ENCODE measurements at places on chromosomes 12 and 14.

GRCh38 chr12:79187032-79187431, 322.5 kb downstream of the SYT1 start:
- DNase-seq: no peak

DNA sequence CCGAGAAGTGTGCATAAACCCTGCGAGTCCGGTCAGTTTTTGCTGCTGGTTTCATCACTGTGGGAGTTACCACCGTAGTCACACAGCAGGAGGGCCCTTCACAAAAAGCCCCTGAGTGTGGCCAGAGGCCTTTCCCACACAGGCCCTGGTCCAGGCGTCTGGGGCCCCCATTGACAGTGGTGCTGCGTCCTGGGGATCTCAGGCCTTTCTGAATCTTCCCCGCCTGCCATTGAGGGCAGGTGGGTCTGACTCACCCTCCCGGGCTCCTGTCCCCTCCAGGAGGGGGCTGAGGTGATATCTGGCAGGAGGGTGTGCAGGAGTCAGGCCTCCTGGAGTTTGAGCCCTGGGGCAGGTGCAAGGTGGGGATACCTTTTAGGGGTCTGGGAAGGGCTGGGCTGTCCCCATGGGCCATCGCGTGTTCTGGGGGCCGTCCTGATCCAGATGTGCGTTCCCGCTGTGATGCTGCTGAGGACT, 358.5 kb downstream of the TMEM121 start:
- DNase-seq: no peak

GRCh38 chr12:98401427-98401826, 114.0 kb upstream of the TMPO start:
- DNase-seq: peak; percentile 46

- DNase-seq: no peak
Measured at GRCh38 chr12:124666722-124667259, 99.4 kb upstream of the NCOR2 start.

DNA sequence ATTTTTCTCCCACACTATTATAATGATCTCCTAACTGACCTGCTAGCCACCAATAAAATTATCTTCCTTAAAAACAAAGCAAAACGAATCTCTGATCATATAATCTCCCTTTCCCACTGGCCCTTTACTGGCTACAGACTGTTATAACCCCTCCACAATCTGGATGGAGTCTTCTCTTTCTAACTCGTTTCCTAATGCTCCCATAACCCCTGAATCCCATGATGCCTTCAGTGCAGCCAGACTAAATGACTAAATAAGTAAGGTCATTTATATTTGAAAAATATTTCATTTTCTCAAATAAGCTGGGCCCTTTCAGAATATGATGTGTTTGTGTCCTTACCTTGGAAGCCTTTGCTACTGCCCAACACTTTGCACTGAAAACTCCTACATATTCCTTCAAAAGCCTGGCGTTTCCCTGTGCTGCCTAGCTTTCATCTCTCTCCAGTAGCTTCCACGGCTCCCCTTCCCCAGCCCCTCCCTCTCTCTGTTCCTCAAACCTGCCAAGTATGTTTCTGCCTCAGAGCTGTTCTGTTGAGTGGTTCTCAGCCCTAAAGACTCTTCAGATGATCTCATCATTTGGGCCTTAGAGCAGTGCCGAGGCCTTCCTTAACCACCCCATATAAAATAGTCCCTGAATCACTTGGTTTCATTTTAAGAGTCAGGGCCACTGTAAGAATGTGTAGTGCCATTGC, 91.7 kb downstream of the MYRFL start:
- DNase-seq: no peak

- peak; percentile 57 for DNase-seq
Measured at GRCh38 chr12:116916714-116917114, 6.0 kb downstream of the FBXW8 start.

GRCh38 chr12:30847259-30847658, 79.3 kb upstream of the TSPAN11 start:
- DNase-seq: peak; percentile 49

DNA sequence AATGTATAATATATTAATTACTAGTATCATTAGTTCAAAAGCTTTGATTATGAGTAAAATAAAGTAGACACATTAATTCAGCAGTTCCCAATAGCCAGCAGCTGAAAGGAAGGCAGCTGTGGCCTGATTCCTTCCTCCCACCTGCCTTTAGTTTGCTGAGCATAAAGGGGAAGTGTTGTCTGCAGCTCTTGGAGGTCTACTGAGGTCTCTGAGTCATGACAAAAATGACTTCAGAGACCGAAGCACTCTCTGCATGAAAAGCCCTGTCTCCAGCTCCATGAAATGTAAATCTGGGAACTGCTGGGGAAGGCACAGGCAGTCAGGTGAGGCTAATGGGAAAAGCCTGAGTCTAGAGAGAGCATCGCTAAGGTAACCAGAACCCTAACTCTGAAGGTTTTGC, 165.4 kb downstream of the NRXN3 start:
- DNase-seq: no peak

DNA sequence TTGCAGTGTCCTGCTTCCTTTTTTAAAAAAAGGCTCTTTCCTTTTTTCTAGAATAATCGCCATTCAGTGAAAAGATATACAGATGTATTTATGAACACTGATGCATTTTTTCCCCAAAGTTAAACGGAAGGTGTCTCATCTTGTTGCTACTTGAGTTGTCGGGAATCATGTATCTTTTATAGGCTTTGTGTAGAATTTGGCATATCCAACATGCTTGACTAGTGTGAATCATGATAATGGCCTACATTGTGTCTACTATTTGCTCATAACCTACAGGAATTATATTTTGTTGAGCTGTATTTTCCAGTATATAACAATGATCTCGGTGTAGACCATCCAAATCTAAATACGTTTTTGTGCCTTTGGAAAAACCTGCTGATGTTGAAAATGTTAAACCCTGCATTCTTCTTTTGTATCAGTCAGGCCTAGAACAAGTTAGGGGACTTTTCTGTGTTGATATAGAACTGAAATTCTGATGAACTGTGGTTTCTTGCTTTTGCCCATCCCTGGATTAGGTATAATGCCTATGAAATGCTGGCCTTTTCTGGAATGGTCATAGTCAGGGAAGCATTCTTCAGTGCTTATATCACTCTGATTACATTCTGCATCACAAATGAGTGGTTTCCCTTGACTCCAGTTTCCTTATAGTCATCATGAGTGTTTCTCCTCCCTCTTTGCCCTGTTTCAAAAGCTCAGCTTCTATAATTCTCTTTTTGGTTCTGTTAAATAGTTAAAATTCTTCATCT, 10.8 kb downstream of the BMAL2 start:
- peak; percentile 92 for DNase-seq

DNA sequence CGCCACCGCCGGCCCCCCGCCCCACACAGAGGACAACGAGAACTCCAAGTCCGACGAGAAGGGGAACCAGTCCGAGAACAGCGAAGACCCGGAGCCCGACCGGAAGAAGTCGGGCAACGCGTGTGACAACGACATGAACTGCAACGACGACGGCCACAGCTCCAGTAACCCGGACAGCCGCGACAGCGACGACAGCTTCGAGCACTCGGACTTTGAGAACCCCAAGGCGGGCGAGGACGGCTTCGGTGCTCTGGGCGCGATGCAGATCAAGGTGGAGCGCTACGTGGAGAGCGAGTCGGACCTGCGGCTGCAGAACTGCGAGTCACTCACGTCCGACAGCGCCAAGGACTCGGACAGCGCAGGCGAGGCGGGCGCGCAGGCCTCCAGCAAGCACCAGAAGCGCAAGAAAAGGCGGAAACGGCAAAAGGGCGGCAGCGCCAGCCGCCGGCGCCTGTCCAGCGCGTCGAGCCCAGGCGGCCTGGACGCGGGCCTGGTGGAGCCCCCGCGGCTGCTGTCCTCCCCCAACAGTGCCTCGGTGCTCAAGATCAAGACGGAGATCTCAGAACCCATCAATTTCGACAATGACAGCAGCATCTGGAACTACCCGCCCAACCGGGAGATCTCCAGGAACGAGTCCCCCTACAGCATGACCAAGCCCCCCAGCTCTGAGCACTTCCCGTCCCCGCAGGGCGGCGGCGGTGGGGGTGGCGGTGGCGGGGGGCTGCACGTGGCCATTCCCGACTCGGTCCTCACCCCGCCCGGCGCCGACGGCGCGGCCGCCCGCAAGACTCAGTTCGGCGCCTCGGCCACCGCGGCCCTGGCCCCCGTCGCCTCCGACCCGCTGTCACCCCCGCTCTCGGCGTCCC, 150.9 kb downstream of the EGLN3 start:
- DNase-seq: no peak

DNA sequence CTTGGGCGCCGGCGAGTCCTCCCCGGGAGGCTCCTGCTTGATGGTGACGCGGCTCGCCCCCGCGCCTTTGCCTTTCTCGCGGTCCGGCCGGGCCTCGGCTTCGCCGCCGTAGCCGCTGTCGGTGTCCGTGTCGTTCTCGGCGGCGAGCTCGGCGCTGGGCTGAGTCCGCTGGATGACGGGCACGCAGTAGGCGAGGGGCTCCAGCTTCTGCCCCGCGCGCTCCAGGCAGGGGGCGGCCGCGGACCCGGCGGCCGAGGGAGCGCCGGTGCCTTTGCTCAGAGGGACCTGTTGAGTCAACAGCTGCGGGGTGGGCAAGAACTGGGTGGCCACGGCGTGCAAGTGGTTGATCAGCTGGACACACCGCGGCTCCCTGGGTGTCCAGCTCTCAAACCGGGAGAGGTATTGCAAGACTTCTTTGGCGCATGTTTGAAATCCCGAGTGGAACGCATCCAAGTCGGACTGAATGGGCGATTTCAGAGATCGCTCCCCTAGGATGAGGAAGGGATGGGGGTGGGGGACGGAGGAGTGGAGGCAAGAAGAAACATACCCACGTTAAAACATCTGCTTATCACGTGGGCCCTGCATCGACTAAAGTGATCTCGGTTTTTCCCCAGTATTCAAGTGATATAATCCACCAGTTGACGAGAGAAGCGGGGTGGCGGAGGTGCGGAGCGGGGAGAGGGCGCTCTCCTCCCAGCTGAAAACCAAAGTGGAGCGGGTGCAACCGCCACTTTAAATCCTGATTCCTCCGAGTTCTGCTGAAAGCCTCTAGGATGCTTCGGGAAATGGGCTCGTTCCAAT, 2.0 kb downstream of the BHLHE41 start:
- DNase-seq: peak; percentile 54

- no peak for DNase-seq
Measured at GRCh38 chr14:20730891-20731290, 14.8 kb upstream of the EDDM3A start.

DNA sequence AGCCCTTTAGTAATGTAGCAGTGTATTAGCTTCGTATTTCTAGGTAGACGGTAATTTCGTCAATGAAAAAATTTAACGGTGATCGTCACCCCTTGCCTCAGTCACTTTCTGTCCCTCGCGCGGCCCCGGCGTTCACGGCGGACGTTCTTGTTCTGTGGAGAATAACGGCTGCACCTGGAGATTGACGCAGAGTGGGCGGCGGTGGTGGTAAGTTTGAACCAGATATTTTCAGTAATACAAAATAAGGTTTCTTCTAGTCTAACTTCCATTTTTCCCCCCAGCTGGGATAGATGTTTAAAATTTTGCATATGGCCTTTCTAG, 341 bp downstream of the ZNF10 start:
- DNase-seq: no peak

GRCh38 chr14:57875985-57876384, 10.1 kb upstream of the SLC35F4 start:
- no peak for DNase-seq

DNA sequence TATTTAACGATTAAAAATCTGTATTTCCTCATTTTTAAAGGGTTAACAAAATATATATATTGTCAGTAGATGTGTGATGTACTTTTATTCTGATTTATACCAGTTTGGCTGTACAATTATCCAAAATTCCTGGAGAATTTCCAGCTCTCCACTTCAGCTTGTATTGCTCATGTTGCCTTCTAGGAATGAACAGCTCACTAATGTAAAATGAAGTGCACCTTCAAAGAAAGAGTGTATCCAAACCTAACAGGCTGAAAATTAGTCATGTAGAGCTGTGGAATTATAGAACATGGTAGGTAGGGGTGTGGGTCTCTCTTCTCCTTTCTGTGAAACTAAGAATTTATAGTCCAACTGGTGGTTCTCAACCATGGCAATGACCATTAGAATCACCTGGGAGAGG, 362.0 kb downstream of the ETNK1 start:
- peak; percentile 6 for DNase-seq

- DNase-seq: no peak
Measured at GRCh38 chr12:53824001-53824712, 72.4 kb upstream of the CISTR start.

DNA sequence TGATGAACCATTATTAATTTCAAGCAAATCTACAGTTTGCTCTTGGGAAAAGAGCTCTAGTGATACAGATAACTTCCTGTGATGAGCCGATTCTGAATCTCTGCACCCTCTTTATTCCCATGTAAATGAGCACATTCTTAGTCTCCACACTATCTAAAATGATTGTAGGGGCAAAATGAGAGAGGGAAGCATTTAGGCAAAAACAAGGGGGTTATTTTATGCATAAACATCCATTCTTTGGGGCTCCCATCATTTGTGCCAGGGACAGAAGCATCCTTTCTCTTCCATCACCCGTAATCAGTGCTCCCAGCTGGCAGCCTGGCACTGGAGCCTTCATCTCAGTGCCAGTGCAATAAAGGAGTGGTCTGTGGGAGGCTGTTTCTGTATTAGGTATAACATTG, 1.7 kb upstream of the GPD1 start:
- DNase-seq: no peak

DNA sequence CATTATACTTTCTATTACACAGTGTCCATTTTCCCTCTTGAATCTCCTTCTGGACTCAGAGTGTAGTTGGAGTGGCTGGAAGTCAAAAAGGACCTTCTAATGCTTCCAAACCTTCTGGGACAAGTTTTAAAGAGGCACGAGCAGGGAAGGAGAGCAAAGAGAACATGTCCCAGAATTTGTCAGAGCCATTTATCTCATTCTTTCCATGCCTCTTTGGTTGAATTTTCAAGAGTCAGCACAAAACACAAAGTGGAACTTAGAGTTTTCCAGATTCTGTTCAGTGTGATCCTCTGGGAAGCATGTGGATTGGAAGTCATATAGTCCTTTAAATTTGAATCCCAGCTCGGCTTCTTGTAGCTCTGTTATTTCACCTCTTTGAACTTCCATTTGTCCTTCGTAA, 138.2 kb upstream of the PWP1 start:
- no peak for DNase-seq

DNA sequence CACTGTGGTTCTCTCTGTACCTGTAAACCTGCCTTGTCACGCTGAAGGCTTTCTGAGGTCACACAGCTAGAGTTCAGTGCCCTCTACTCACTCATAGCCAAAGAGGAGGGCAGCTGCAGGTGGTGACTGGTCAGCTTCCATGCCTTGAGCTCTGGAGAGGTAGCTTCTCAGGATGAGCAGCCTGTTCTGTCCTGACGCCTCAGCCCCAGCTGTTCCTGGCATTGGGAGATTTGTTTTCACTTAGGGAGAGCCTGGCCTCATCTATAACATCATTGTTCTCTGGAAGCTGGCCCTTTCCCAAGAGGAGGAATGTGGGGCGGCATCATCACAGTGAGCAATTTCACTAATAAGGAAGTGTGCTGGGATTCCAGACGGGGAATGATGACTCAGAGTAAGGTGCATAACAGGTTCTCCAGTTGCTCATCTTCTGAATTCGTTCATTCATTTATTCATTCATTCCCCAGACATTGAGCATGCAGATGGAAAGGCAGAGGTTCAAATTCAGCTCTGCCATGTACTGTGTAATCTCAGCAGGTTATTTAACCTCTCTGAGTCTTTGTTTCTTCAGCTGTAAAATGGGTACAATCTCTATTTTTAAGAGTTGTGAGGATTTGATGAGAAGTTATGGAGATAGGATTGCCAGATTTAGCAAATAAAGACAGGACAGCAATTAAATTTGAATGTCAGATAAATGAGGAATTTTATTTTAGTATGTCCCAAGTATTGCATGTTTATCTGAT, 255.8 kb upstream of the CRY1 start:
- DNase-seq: peak; percentile 98
